ENCODE measurements at places on chromosomes 3 and 15.

GRCh38 chr15:78440375-78441373 lies 2.7 kb downstream of the IREB2 start:
- DNase-seq: no peak

DNA sequence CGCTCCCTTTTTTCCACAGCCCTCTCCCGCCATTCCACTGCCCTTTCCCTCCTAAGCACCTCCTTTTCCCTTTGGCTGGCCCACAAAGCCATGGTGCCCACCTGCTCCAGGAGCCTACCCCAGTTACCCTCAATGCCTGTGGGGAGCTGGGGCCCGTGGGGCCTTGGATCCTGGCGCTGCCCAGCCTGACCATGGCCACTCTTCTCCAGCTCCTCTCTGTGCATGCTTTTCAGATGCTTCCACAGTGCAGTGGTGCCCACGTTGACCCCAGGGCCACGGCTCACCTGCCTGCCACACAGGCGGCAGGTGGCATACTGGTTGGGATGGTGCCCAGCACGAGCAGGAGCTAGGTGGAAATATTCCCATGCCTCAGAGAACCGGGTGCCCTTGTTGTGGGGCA lies 1.5 kb downstream of the ZBED2 start:
- DNase-seq: no peak

DNA sequence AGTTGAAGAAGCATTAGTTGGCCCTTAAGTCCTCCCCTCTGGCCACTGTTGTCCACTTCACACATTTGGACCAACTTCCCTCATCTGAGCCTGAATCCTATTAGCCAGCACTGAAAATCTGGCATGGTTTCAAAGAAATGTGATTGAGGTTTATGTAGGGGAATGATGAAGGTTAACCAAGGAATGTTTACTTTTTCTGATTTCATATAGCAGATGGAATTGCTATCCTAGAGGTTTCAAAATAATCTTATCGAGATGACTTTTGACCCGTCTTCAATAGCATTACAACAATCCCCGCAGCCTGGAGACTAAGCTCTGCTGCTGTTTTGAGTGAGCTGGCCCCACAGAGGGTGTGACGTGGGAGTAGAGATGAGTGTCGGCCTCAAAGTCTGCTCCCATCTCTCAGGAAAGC lies 200.8 kb upstream of the IL12A start:
- no peak for DNase-seq

DNA sequence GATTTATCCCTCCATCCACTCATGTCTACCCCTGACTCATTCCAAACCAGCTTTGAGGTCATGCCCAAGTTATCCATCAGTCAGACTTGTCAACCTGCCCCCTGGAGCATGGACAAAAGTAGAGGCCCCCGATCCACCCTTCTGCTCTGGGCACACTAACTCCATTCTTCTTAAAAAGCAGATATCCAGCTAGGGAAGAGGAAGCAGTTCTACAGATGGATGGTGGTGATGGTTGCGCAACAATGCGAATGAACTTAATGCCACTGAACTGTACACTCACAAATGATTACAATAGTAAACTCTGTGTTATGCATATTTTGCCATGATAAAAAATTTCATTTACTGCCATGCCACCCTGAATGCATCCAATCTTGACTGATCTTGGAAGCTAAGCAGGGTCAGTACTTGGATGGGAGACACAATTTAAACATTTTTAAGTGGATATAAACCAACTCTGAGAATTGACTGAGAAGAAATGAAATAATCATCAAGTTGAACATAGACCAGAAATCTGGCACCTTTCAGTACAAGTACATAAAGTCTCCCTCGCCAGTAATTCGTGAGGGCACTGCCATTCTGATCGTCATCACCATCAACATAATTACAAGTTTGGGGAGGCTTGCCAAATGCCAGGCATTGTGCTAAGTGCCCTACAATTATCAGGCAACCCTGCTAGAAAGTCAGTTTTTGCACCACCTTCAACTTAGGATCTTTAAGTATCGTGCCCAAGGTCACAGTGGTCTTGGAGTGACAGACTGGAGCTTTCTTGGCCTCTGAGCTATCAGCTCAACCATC lies 124.8 kb downstream of the ATP10A start:
- no peak for DNase-seq

GRCh38 chr3:190360228-190360627 lies 27.7 kb upstream of the CLDN16 start:
- no peak for DNase-seq

- DNase-seq: no peak
Measured at GRCh38 chr15:98322581-98322980, 325.8 kb upstream of the IGF1R start.

- DNase-seq: no peak
Measured at GRCh38 chr3:41267975-41268640, 68.8 kb downstream of the CTNNB1 start.

DNA sequence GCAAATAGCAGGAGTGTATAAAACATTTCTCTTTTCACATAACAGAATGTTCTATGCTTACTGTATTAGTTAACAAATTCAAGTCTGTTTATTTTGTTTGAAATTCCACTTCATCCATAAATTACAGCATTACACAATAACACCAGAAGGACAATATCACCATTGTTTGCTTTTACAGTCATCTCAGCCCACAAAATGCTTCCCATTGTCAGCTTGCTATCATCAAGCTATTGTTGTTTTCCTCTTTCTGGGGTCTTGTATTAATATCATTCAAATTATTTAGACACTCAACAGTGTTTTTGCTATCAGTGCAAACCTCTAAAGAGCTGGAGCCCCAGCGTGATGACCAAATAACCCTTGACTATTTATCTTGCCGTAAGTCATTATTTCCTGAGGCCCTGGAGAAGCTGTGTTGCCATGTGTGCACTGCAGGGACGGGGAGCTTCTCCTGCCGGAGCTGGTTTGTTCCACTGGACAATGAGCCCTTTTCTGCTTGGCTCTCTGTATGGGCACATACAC lies 1.1 kb downstream of the SAMMSON start:
- DNase-seq: no peak

GRCh38 chr3:62875558-62876002 lies 364 bp upstream of the CADPS start:
- DNase-seq: no peak

- DNase-seq: no peak
Measured at GRCh38 chr3:45571969-45572368, 22.6 kb upstream of the LIMD1 start.

GRCh38 chr3:43879166-43879565 lies 188.4 kb downstream of the ABHD5 start:
- DNase-seq: no peak

DNA sequence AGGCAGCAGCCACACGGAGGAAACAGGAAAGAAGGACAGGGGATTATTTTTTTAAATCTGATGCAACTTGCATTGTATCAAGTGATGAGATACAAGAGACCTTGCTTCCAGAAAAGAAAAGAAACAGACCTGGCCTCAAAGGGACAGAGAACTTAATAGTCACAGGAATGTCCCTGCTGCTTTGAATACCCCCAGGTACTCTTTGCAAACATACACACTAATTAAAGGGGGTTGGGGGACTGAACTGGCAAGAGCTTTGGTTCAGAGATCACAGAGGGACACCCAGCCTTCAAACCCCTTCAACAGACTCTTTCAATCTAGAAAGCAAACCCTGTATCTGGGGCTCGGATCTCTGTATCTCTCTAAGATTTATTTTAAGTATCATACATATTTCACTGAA lies 18.0 kb downstream of the TNIK start:
- no peak for DNase-seq

GRCh38 chr3:173911446-173911845 lies 513.9 kb downstream of the NLGN1 start:
- DNase-seq: no peak

DNA sequence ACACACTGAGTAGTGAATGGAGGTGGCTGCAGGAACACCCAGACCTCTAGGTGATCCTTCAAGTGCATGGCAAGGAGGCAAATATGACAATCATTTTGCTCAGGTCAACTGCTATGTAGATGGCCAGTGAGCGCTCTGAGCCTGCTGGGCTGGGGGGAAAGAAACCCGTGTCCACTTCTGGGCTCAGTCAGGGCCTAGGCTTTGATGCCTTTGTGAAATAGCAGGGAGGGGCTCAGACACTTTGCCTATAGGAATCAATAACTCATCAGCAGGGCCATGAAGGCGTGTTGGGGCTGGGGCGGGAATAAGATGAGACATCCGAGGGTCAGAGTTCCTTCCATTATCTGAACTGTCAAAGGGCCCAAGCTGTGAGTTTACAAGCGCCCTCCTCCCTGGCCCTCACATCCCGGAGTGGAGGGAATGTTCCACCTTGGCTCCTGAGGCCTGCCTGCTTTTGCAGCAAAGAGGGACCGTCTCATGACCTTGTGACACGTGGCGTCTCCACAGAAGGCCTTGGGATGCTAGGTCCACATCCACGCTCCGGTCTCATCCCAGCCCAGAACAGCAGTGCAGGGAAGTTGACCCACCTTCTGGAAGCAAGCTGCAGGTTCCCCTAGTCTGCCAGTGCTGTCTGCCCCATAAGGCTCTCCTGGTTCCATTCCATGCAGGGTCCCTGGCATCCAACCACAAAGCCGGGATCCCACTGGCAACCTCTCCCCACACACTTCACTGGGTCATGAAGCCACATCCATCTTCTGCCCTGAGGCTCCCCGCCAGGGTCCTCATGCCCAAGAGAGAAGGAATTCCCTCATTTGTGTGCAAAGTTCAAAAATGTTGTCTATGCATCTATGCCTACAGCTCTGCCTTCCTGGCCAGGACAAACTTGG lies 78.4 kb downstream of the CHSY1 start:
- DNase-seq: no peak

DNA sequence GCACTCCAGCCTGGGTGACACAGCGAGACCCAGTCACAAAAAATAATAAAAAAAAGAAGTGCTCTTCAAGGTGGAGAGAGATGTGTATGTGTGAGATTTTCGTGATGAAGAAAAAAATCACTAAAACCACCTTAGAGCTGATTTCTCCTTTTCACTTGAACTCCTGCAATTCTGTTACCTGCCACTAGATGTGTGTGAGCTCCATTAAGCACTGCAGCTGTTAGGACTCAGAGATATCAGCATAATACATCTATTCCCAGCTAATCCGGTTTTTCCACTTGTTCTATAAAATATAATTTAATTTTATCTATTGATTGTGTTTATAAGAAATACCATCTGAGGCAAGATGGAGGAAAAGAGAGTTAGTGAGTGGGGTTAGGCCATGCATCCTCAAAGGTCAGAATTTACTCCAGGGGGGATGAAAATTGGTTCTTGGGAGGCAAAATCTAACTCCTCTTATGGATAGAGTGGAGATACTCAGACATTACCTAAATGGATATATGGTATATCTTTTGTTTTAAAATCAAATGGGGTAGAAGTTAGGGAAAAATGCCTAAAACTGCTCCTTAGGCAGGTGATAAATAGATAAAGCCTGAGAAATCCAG lies 152.7 kb downstream of the IL20RB start:
- no peak for DNase-seq

- no peak for DNase-seq
Measured at GRCh38 chr3:99658274-99658673, 19.9 kb downstream of the COL8A1 start.

- no peak for DNase-seq
Measured at GRCh38 chr3:123660900-123661299, 76.0 kb upstream of the HACD2 start.

- DNase-seq: no peak
Measured at GRCh38 chr3:72520690-72521308, 327.4 kb downstream of the SHQ1 start.

DNA sequence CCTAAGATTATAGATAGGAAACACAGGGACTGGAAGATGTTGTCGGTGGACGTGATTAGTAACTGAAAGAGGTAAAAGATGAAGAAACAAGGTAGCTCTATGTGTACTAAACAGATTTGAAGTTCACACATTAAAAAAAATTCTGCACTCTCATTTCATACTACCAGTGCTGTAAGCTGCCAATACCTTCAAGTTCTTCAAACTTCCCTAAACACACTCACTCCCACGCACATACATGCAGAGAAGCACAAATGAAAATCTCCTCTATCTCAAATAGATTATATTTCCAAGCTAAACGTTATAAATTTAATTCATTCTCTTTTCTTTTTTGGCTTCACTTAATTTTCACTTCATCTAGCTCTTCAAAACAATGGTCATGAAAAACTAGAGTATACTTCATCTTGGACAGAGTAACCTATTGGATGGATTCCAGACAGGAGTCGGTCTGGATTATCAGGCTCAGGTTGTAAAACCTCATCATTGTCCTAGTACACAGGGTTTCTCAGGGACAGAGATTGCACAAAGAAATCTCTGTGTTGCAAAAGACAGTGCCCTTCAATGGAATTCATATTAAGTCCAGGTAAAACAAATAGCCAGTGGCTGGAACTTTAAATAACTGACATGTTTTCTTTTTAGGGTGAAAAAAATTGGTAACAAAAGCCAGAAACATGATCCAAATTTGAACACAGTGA lies 408.1 kb upstream of the ZNF385D start:
- no peak for DNase-seq

DNA sequence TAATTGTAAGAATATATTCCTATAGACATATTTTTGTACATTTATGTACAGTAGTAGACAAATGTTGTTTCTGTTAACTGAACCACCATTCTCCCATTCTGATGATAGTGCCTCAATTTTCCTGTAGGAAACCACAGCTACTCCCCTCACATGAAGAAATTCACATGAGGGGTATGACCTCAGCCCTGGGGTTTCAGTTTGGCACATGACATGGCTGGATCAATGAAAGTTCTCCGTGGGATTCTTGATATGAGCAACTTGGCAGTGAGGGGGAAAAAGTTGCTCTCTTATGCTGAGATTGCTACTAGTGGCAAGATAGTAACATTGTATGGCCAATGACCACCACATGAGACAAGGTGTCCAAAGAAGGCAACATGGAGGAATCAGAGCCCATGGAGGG lies 1090.3 kb upstream of the CFAP20DC start:
- no peak for DNase-seq

DNA sequence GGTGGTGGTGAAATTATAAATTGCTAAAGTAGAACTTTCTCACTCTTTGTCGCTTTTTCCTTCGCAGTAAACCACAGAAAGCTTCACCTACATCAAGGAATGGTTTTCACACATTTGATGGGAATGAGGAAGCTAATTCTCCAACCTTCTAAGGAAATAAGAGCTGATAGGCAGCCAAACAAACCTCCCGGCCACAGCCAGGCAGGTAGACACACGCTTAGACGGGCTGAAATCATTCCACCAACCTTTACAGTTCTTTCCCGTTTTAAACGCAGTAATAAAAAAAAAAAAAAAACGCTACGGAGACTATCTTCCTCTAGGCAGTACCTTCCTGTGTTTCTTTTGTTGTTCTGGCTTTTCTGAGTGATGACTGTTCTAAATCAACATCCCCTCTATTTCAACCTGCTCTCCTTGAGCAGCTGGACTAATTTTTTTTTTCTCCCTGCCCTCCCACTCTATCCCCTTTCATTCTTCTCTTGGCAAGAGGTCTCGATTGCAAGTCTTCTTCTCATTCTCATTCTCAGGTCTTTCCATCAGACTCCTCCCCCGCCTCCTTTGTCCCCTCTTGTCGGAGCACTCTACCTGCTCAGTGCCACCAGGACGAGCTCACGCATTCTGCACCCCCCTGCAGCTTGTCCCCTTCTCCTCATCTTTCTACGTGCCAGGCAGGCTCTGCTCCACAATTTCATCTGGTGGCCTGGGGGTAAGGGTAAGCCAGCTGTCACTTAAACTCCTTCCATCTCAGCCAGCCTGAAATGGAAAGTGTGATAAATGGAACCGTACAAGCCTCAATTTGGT lies 391.1 kb upstream of the MDFIC2 start:
- no peak for DNase-seq

GRCh38 chr3:115843206-115843605 lies 219.9 kb downstream of the GAP43 start:
- no peak for DNase-seq

All from activated CD8-positive, alpha-beta memory T cell treated with anti-CD3 and anti-CD28 coated beads for 4 hours (primary cell).